NCI-H774 (cell line): ENCODE measurements at places on chromosomes 4 and X.

DNA sequence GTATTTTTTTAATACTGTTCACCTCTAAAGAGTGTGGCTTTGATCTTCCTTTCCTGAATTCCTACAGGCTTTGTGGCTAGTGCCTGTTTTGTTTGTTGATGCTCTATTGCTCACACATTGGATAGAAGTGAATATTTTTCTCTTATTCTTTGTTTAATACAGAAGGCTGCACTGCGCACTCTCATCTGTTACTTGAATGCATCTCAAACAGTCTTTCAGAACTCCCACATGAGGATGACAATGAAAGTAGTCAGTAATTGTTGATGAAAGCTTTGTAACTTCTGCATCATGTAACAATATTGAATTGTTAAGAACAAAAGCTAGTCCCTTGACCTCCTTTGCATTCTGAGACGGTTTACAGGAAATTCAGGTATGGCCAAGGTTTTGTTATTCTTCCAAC is 29.1 kb upstream of the GALNT7 start:
- DNase-seq: no peak

GRCh38 chrX:108399418-108400165 is 38.6 kb downstream of the COL4A6 start:
- DNase-seq: no peak

DNA sequence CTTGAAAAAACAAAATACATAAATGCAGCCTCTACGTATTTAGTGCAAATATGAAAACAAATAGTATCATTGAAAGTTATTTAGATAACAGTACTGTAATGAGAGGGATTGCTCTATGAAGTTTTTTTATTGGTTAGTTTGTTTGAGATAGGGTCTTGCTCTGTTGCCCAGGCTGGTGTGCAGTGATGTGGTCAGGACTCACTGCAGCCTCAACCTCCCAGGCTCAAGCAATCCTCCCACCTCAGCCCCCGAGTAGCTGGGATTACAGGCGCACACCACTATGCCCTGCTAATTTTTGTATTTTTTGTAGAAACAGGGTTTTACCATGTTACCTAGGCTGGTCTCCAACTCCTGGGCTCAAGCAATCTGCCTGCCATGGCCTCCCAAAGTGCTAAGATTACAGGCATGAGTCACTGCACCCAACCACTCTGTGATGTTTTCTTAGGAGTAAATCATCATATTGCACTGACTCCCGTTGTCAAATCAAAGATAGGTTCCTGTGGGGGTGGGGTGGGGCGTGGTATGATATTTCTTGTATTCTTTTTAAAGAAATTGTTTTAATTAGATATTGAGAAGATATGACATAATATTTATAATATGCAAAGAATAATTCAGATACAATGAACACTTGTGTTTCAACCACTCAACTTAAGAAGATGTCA is 75.8 kb downstream of the ATG4A start:
- DNase-seq: no peak

DNA sequence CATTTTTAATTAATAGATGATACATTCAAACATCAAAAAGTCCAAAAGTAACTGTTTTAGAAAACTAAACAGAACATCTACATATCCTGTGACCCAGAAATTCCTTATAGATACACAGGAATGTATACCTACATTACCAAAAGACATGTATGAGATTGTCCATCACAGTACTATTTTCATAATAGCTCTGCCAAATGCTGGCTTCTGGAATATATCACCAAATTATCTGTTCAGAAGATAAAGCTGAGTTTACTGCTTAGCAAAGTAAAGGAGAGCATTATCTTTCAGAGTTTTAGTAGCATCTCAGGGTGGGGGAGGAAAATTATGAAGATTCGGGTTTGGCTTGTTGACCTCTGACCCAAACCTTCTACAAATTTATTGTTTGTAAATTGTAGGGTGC is 368.9 kb upstream of the SLC7A11 start:
- no peak for DNase-seq

DNA sequence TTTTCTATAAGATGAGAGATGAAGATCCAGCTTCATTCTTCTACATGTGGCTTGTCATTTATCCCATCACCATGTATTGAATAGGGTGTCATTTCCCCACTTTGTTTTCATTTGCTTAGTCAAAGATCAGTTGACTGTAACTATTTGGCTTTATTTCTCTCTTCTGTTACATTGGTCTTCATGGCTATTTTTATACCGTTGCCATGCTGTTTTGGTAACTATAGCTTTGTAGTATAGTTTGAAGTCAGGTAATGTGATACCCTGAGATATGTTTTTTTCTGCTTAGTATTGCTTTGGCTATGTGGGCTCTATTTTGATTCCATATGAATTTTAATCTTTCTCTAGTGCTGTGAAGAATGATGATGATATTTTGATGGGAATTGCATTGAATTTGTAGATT is 514.3 kb downstream of the GBA3 start:
- no peak for DNase-seq

- no peak for DNase-seq
Observed at GRCh38 chrX:120205816-120206753, 44.5 kb upstream of the ZBTB33 start.

GRCh38 chr4:117014236-117014635 is 71.1 kb downstream of the TRAM1L1 start:
- no peak for DNase-seq

- no peak for DNase-seq
Observed at GRCh38 chr4:106312377-106312776, 3.6 kb downstream of the TBCK start.

- no peak for DNase-seq
Observed at GRCh38 chr4:83723609-83724008, 187.7 kb downstream of the GPAT3 start.

DNA sequence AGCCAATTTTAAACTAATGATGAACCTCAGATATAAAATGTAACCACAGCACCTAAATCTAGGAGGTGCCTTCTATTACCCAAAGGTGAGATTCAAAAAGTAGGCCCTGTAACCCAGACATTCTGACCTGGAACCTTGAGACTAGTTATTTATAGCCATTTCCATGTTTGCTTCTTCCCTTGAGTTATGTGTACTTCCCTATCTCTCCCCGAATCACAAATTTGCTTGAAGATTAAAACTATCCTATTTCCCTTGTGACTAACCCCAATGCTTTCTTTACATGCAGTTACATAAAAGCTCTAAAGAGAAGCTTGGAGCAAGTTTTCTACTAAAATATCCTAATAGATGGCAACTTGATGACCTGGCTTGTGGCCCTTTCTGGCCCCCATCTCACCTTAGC is 32.6 kb upstream of the S100G start:
- DNase-seq: no peak

- DNase-seq: no peak
Observed at GRCh38 chr4:140469791-140470733, 28.0 kb downstream of the MGAT4D start.

DNA sequence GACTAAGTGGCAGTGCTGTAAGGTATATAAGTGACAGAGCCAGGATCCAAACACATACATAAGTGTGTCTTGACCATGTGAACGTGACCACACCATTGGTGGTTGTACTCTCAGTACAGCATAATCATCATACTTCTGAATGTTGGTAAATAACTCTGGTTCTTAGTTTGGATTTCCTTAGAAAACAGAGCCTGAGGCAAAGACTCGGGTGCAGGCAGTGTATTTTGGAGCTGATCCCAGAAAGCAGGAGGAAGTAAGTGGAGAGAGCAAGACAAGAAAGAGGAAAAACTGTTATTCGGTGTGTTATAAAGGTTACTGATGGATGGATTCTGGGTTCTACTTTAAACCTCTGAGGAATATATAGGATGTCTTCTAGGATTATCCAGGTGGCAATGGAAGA is 127.9 kb downstream of the SLC39A8 start:
- DNase-seq: no peak
